ENCODE measurements at places on chromosomes 16 and 17.

DNA sequence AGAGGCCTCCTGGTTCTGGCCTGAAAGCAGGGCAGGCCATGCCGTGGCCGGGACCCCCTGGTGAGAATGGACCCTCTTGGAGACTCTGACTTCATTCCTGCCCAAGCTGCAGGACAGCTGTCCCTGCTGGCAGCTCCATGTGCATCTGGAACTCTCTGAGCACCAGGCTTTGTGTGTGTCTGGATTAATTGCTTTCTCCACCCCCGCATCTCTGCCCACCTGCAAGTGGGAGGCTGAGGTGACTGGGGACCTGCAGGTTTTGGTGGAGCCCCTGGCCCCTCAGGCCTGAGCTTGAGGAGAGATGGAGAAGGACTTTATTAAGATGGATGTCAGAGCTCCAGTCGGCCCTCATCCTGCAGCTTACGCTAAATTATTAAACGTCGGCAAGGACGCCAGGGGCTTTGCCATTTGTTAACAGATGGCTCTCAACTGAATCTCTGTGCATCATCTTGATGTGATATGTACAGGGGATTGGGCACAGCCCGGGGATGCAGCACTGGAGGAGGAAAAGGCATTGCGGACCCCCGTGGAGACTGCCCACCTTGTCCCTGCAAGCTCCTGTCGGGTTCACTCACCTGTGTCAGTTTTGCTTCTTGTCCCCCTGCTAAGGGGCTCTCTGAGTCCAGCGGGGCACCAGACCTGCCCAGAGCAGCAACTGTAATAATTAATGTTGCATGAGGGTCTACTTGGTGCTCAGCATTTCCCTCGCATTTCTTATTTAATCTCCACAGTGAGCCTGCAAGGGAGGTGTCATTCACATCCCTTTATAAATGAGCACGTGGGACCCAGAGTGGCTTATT, 154.1 kb upstream of the RPL38 start:
- DNase-seq = no peak

- peak; percentile 63 for DNase-seq
Observed at GRCh38 chr17:22251498-22251897, 559.2 kb downstream of the KCNJ18 start.

DNA sequence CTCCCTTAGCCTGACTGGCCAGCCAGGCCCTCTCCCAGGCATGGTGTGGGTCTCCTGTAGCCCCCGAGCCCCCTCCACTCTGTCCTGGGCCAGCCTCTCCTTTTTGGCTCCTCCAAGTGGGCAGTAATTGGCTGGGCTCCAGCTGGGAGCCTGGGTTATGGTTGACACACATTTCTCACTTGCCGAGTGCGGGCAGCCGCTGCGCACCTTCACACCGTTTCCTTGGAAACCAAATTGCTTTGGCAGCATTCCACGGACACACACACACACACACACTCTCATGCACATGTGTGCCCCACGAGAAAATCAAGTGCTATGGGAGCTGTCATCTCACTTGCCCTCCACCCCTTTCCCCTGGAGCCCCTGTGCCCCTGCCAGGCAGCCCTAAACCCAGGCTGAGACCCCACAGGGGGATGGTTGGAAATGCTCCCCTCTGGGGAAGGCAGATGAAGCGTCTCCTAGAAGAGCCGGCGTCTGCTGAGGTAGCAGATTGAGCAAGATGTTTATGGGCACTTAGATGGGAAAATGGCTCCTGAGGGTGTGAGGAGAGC, 402.7 kb upstream of the TNRC6C start:
- DNase-seq = no peak

DNA sequence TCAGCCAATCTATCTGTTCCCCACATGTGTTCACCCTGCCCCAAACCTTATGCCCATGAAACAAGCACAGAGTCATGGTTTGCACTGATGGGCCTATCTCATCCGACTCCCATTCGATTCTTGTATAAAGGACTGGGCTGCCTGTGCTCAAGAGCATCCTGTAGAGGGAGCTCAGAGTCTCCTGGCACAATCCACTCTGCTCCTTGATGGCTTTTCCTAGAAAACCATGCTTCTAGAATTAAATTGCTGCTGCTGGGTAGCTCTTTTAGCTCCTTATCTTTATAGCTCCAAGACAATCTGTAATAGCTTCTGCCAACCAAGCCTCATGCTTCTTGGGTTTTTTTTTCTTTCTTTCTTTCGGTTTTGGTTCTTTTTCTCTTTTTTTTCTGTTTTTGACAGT, 9.7 kb downstream of the ZNF19 start:
- peak; percentile 10 for DNase-seq

DNA sequence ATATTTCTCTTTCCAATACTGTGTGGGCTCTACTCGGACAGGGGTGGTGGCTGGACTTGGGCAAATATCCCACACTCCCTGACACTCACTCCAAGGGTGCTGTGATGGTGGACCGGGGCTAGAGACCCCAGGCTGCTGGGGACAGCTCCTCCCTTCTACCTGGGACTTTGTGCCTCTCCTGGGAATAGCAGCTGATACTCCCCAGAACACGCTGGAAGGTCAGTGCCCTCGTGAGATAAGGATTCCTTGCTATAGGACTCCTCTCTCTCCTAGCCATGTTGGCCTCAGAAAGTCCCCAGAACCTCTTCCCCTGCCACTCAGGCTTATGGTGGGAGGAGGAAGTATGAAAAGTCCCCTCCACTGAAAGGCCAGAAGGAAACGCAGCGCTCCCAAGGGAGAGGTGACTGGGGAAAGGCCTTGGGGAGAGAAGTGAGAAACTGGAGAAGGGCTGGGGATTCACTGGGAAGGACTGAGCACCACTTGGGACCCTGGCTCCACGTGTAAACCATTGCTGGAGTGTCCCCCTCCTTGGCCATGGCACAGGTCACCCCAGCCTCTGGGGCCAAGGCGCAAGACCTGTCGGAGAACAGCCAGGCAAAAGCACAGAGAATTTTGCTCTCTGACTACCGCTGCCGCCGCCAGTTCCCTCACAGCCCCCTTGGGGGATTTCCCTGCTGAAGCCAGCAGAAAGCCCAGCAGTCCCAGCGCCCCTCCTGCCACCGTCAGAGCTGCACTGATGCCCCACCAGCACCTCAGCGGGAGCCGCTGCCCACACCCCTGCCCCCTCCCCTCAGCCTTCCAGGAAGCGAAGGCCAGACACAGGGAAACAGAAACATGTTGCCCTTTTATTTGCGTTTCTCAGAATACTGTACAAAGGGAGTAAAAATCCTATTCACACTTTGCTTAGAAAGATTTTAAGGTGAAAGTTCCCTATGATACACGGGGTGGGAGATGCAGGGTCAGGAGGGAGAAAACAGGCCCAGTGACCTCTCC, 2.1 kb upstream of the GSDMB start:
- peak; percentile 62 for DNase-seq
